ENCODE measurements at places on chromosomes 2 and 18.

DNA sequence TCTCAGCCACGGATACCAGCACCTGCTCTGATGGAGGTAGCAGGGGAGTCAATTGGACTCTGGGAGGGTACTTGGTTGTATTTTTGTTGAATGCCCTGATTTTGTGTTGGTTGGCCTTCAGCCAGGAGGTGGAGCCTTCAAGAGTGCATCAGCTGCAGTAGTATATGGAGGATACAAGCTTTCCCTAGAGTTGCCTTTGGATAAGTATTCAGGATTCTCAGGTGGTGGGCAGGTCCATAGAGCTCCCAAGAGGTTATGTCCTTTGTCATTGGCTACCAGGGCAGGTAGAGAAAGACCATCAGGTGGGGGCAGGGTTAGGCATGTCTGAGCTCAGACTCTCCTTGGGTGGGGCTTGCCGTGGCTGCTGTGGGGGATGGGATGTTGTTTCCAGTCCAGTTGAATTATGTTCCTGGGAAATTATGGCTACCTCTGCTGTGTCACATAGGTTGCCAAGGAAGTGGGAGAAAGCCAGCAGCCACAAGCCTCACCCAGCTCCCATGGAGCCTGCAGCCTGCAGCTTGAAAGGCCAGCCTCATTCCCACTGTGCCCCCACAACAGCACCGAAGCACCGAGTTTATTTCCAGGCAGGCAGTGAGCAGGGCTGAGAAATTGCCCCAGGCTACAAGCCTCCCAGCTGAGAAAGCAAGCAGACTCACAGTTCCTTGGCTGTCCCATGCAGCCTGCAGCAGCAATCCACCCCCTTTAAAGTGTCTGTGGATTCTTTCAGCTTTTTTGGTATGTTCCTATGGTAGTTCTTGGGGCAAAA, 38.6 kb upstream of the CHST9 start:
- no peak for DNase-seq

DNA sequence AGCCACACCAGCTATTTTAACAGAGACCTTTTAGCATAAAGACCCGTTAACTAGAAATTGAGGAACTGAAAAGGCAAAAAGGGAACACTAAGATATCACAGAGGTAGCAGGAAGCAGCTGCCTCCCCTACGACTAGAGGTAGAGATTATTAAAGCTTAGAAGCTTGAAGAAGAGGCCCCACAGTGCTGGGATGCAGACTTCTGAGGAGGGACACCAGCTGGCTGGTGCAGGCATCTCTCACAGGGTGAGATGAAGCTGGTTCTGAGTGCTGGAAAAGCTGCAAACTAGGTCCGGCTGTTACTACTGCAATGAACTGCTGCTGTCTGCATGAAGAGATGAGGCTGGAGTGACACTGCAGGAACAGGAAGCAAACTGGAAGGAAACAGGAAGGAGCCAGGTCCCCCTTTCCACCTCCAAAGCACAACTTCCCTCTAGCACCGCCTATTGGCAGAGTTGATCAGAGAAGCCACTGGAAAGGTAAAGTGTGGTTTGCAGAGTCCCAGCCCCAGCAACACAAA, 61.2 kb upstream of the MRPS9 start:
- DNase-seq, result no peak

DNA sequence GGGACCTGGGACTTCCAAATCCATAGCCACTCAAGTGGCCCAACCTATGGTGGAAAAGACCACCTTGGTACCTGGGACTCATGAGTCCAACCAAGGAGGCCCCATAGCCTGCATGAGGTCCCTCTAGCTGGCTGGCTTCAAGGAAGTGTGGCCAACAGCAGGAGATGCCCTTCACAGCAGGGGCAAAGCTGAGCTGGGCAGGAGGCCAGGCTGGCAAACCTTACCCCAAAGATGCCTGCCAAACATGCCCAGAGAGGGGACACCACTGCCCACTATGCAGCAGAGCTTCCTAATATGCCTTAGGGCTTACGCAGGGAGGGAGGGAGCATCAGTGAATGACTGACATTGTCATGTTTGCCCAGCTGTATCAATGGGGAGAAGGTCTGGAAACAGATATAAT, 188.0 kb upstream of the GLI2 start:
- DNase-seq, result no peak

DNA sequence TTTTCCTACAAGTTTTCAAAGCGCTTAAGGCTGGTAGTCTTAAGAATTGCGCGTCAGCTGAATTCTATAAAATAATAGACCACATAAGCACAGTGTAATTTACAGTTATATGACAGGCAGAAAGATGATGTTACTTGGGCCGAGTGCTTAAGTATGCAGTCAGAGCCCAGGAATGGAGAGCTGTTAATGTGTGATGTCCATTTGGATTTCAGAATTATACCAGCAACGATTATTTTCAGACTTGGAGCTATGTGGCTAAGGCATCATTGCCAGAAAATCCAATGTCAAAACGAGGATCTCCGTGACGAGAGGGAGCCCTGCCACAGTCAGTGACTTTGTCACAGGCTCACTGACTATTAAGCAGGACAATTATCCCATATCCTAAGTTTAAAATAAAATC, 3.4 kb downstream of the KLF7 start:
- DNase-seq, result no peak

DNA sequence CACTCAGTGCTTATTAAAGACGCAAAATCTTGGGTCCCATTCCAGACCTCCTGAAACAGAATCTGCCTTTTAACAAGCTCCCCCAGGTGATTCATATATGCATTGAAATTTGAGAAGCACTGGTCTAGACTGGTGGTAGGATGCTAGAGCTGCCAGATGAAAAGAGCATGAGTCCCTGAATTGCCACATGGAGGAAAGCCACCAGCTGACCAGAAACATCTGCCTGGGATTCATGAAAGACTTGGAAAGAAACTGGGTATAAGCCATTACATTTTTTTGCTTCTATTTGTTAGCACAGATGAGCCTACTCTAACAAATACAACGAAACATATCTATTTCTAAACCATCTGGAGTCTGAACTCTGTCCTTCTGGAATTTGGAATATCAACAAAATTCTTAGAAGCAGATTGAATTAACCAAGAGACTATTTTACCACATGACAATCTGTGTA, 228.9 kb downstream of the RBM43 start:
- no peak for DNase-seq

DNA sequence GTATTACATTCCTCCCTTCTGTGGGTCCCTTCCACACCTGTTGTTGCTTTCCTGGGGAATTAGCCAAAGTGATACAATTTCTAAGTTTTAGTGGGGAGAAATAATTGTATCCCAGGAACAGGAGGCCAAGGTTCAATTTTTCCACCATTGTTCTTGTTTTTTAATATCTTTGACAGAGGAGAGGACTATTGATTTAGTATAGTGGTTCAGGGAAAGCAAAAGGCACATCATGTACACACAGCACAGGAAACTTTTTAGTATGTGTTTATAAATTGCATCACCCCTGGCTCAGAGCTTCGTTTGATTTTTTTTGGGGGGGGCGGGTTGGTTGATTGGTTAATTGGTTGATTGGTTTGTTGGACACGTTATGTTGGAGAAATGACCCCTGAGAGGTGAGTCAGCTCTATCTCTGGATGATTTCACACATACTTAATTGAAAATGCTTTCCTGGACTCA, 431.6 kb downstream of the PID1 start:
- no peak for DNase-seq

DNA sequence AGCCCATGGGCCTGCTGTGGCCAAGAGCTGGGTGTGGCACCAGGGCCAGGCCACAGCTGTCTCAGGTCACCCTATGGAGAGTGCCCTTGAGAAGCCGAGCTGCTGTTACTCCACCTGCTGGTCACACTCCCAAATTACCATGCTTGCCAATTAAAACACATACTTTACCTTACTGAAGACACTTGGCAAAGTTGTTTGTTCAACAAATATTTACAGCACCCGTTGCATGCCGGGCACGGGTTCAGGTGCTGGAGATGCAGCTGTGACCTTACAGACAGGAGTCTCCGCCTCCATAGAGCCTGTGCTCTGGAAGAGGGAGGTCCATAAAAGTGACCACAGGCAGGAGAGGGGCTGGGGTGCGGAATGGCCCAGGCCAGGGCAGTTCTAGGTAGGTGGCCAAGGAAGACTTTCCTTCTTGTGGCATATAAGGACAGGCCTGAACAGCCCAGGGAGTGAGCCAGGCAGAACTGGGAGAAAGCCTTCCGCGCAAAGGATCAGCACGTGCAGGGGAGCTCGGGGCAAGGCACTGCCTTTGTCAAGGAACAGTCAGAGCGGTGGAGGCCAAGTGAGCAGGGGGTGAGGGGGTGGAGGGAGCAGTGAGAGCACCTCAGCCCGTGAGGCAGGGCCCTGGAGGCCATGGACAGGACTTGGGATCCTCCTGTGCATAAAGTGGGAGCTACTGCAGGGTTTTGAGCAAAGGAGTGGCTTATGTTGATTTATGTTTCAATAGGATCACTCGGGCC, 23.6 kb upstream of the RBM44 start:
- peak; percentile 29 for DNase-seq

DNA sequence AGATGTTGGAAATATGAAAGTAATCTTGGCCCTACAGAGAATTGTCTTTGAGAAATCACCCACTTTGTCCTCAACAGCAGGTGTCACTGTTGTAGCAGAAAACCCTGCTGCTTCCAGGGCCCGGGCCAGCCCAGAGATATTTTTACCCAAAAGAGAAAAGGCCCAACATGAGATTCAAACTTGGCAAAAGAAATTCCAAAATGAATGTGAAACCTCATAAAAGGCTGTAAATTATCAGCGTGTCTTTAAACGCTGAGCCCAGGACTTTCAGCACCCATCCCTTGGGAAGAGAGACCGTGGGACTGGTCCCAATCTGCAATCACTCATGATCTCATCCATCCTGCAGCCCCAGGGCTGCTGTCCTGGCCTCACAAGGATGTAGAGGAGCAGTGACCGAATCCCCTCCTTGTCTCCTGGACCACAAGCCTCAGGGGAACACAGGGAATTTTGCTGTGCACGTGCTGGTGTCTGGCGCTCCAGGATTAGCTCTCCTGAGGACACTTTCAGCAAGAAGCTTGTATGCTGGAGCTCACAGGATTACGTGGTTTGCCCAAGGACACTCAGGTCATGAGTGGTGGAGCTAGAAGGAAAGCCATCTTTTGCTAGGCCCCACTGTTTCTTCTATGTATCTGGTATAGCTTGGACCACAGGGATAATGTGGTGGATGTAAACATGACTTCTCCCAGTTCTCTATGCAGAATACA, 202.1 kb downstream of the RNF144A start:
- DNase-seq, result no peak

DNA sequence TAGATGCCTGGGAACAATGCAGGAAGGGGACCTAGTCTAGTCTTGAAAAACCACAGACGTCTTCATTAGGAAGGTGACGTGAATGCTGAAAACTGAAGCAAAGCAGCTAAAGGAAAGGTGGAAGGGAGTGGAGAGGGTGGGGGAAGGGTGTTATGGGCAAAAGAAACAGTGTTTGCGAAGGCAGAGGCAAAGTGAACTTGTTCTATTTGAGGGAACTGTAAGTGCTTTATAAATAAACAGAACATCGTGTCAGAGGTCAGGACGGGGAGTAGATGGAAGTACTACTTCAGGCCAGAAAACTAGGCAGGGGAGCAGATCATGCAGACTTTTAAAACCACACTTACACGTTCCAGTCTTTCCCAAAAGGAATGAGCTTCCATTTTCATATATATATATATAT, 57.8 kb downstream of the FASTKD2 start:
- DNase-seq, result no peak

- DNase-seq, result no peak
These were observed 387.2 kb downstream of the GRB14 start for GRCh38 chr2:164234074-164234473.

DNA sequence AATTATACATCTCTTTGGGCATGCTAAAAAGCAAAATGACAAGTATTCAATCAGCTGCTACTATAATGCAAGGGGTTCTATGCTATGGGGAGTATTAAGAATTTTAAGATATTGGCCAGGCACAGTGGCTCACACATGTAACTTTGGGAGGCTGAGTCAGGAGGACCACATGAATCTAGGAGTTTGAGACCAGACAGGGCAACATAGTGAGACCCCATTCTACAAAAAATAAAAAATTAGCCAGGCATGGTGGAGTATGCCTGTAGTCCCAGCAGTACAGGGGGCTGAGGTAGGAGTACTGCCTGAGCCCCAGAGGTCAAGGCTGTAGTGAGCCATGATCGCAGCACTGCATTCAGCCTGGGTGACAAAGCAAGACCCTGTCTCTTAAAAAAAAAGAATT, 5.5 kb upstream of the KIAA2012 start:
- DNase-seq, result no peak

GRCh38 chr2:239353692-239354091, 47.1 kb downstream of the HDAC4 start:
- DNase-seq, result no peak

GRCh38 chr2:240460253-240460711, 24.8 kb downstream of the GPC1 start:
- no peak for DNase-seq

GRCh38 chr2:26640781-26641564, at the start of gene CIB4:
Gene CIB4 (minus strand): TSS chr2:26641366. CDS start chr2:26641314, 52 bp downstream.
- DNase-seq, result no peak

GRCh38 chr2:42925742-42926433, 133.5 kb upstream of the HAAO start:
- DNase-seq, result no peak

- DNase-seq, result no peak
These were observed 83.2 kb upstream of the AQP4 start for GRCh38 chr18:26948703-26949102.

- DNase-seq, result no peak
These were observed 556 bp downstream of the DNMT3A start for GRCh38 chr2:25341011-25341727.

GRCh38 chr2:163469561-163469962, 266.2 kb downstream of the FIGN start:
- DNase-seq, result no peak

DNA sequence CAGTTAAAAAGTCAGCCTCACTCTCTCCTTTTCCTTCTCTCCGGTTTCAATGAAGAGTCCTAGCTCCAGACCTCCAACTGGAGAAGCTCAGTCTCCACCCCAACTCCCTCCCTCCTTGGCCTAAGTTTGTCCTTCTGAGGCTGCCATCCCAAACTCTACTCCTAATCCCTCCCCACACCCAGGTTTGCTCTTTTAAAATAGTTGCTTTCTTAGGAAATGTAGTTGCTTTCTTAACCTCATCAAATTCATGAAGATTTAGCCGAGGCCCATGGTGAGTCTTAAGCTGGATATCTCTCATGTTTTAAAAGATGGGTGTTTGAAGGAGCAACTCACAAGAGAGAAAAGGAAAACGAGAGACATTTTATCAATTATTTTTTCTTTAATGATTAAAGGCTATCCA, 937 bp upstream of the LANCL1 start:
- DNase-seq, result no peak

DNA sequence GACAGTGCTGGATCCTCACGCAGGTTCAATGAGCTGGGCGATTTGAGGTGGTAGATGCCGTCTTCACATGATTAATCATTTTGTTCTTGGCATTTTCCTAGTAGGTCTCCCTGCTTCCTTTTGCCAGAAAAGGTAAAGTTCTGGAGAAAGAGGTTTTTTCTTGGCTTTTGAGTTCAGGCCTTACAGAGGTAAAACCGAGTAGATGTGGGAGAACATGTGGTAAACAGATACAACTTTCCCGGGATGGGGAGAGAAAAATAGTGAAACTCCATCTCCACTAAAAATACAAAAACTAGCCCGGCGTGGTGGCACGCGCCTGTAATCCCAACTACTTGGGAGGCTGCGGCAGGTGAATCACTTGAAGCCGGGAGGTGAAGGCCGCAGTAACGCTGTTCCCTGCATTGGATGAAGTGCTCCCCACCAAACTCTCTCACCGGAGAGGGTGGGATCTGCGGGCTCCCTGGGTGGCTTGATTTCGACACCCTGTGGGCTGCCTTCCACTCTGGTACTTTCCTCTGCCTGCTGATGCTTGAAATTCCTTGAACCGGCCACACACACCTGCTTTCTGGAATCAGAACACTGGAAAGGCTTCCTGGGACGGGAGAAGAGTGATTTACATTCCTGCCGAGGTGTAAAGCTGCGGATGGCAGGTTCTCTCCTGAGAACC, 88.8 kb downstream of the ACTR3 start:
- no peak for DNase-seq

Measured in activated CD4-positive, alpha-beta T cell treated with anti-CD3 and anti-CD28 coated beads, Interleukin-2, amount 50 U/mL, for 4 hours (primary cell).